Activated T-helper 1 cell treated with anti-CD3 and anti-CD28 coated beads, Interleukin-12 subunit alpha, Interleukin-12 subunit beta, Interleukin-2, Interleukin-4 antibody, amounts not matched to agents 30 ng/mL and 10 ng/mL and 1 ng/mL, durations not matched to agents 14 hours and 24 hours and 36 hours (primary cell): ENCODE measurements at places on chromosomes 3 and 15. TPM values are rescaled to one million over a fixed set of nuclear protein-coding genes. Genes with fewer than 3 reads are reported as not detected.
A peak's percentile ranks its signal among the peaks of the same experiment; 100 is the strongest.

GRCh38 chr15:71752604-71753289 lies 57.6 kb upstream of the NR2E3 start:
- H3K36me3 ChIP-seq, result no peaks in the 10 kb centered on the region
- DNase-seq, result no peak
- no peaks in the 10 kb centered on the region for H3K4me1 ChIP-seq
- no peak overlapping the region for H3K27ac ChIP-seq

GRCh38 chr15:70264014-70264582 lies 166.4 kb upstream of the TLE3 start:
- H3K27me3 ChIP-seq, result peaks cover 49% of the 10 kb centered on the region
- DNase-seq, result no peak
- peaks cover 27% of the 10 kb centered on the region for H3K4me1 ChIP-seq
- no peak overlapping the region for H3K27ac ChIP-seq
- no peak overlapping the region for H3K4me3 ChIP-seq
- H3K36me3 ChIP-seq, result peaks cover 2% of the 10 kb centered on the region

DNA sequence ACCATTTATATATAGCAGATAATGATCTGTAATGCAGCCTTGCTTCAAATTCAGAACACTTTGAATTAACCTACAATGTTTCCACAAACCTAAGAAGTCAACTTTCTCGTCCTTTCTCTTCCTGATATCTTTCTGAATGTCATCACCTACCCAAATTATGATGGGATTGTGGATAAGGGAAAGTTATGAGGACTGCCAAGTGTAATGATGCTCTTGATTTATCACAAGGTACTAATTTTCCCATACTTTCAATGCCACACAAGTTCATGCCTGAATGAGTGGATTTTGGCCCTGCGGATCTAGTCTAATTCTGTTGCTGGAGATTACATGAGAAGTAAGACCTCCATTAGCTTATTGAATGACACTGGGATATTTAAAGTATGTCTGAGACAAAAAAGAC lies 82.6 kb upstream of the NANOGP8 start:
- no peak overlapping the region for H3K27ac ChIP-seq
- no peaks in the 10 kb centered on the region for H3K27me3 ChIP-seq
- no peaks in the 10 kb centered on the region for H3K36me3 ChIP-seq
- H3K4me1 ChIP-seq, result no peaks in the 10 kb centered on the region
- no peak for DNase-seq

DNA sequence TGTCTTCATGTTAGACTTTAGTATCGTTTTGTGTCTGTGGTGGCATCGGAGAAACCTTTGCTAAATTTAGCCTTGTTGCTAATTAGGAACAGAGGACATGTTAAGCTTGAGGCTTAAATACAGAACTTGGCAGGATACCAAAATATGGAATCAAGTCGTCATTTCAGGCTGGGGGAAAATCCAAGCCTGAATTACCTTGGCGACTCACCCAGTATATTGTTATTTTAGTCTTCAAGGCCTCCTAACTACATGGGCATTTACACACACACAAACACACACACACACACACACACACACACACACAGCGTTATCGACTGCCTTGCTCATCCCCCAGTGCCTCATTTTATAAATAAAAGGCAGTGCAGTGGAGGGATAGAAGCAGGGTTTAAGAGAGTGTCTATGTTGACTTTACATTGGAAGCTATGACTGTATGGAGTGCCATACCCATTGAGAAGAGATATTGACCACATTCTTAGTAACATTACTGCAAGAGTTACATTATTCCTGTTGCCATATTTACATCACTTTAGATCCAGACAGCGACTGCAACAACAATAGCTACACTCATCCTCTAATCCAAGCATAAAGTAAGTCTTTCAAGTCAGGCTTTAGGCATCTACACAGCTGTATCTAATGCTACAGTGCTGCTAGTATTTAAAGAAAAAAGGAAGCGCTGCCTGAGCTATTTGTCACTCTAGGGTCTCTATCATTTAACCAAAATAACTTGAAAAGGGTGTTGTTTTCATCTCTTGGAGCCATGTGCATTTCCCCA lies 210.8 kb upstream of the SEMA6D start:
- no peak overlapping the region for H3K4me3 ChIP-seq
- no peaks in the 10 kb centered on the region for H3K27me3 ChIP-seq
- no peaks in the 10 kb centered on the region for H3K4me1 ChIP-seq
- H3K27ac ChIP-seq, result no peak overlapping the region
- no peaks in the 10 kb centered on the region for H3K36me3 ChIP-seq
- DNase-seq, result no peak

DNA sequence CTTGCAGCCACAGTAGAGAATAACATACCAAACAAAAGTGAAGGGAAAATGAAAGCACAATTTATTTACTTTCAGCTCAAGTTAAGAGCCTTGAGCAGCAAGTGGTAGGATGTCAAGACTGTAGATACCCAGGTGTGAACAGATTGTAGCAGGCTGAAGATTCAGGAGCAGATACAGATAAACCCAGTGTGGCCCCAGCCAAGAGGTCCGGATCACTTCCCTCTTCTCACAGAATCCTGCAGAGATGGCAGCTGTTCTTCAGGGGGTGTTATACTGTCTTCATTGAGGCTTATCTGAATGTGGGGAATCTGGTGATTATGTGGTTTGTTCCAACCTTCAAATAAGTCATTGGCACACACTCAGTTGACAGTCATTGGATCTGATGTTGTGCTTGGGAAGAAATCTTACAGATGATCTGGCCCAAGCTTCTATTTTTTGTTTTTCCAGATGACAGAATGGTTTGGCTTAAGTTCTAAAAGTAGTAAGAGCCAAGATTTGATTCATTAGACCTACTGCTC lies 2.2 kb downstream of the STARD9 start:
- DNase-seq, result no peak
- peak overlapping the region; percentile 16 for H3K4me3 ChIP-seq
- H3K36me3 ChIP-seq, result peaks cover 7% of the 10 kb centered on the region
- H3K27ac ChIP-seq, result no peak overlapping the region

The ISG20 gene
- 31.2 and 34.9 TPM in 2 replicates for total RNA-seq

The SLC22A13 gene
- total RNA-seq, result 0.65 and 0.78 TPM in 2 replicates
